IPS DF 6.9 (cell line): ENCODE measurements at places on chromosomes 6 and 20.

DNA sequence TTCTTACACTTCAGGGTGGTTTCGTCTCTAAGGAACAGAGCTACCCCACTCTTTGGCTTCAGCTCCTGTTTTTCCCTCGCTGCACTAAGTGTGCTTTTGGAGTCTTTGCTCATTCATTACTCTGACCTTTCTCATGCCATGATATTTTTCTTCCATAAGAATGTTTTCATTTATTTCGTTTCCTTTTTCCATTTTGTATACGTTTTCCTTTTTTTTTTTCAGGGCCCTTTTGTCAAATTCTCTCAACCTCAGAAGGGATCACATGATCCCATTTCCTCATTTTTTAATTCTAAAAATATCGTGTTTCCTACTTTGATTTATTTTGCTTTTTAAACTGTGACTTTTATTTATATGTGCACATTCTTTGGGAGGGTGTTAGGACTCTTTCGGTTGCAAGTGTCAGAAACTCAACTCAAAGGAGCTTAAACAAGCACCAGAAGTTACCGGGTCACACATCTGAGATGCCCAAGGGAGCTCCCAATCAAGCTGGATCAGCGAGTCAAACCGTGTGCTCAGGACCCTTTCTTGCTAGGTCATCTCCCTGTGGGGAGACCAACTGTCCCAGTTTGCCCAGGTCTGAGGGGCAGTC is 40.6 kb downstream of the GCNT2 start:
- DNase-seq, result no peak

DNA sequence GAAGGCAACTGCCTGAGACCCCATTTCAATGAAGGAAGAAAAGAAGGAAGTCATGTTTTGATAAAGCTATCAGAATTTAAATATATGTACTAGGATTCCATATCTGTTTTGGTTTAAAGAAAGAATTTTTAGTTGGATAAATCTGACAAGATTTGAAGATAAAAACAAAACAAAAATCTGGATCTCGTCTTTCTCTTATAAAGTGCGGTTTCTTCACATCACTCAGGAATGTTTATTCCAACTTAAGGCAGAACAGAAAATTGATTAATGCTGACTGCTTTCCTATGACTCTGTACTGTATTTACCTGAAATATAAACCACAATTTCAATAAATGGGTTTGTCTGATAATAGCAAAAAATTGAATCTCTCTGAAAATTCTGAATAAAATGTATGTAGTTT is 439.7 kb downstream of the RFPL4B start:
- DNase-seq, result no peak

DNA sequence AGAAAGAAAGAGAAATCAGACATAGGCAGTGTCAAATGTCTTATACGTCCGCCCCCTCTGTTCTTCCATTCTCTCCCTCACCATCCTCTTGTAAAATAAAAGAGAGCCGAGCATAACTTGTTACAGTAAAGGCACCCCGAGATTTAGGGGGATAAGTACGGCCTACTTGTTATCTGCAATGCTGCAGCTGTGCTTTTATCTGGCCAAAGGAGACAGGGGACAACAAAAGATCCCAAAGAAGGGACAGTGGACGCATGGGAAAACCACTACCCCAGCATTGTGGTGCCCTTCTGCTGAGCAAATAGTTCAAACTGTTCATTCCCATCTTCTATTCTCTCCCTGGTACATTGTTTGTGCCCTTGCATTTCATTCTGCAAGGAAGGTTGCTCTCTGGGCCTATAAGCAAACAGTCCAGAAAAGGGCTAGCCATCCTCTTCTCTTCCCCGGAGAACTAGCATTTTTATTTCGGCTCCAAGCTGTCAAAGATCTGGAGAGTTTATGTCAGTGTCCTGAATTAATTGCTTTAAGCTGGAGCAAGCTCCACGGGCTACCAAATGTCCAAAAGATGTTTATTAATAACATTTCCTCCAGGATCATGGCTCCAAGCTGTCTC is 22.3 kb downstream of the FOXA2 start:
- no peak for DNase-seq

- no peak for DNase-seq
Measured at GRCh38 chr6:134873500-134874388, 76.2 kb downstream of the ALDH8A1 start.
